Bronchial epithelial cell (primary cell): ENCODE measurements at places on chromosomes 6 and 20. TPM values are rescaled to one million over a fixed set of nuclear protein-coding genes. Genes with fewer than 3 reads are reported as not detected.

- peak; percentile 69 for DNase-seq
These were observed 81.6 kb upstream of the MLN start for GRCh38 chr6:33885132-33886057.

GRCh38 chr20:24814556-24815195 is 134.4 kb upstream of the CST7 start:
- no peak for DNase-seq

GRCh38 chr6:23732521-23732920 is 393.5 kb upstream of the NRSN1 start:
- DNase-seq = no peak

GRCh38 chr6:39102071-39102820 is 12.7 kb downstream of the SAYSD1 start:
- DNase-seq = no peak

GRCh38 chr6:142361779-142362750 is 60.3 kb downstream of the ADGRG6 start:
- peak; percentile 90 for DNase-seq

GRCh38 chr20:58583586-58583985 is 67.5 kb upstream of the STX16 start:
- DNase-seq = no peak

DNA sequence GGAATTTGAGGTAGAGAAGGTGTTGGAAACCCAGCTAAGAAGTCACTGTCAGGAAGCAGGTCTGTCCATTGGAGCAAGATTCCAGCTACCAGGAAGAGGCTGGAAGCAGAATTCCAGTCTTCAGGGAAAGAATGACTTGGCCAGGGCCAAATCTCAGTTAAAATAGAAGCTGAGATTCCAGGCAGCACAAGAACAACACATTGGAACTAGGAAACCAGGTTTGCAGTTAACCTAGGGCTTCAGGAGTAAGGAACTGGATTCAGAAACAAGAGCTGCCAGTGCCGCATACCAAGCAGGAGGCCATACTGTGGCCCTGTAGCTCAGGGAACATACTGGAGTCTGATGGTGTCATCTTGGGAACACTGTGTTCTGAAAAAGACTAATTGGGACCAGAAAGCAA is 73.7 kb upstream of the FUCA2 start:
- DNase-seq = no peak

GRCh38 chr6:100968949-100969348 is 87.8 kb upstream of the ASCC3 start:
- no peak for DNase-seq

- DNase-seq = no peak
These were observed 87.4 kb upstream of the FOXQ1 start for GRCh38 chr6:1224514-1224913.

- peak; percentile 70 for DNase-seq
These were observed 173.9 kb downstream of the EPM2A start for GRCh38 chr6:145561095-145562072.

DNA sequence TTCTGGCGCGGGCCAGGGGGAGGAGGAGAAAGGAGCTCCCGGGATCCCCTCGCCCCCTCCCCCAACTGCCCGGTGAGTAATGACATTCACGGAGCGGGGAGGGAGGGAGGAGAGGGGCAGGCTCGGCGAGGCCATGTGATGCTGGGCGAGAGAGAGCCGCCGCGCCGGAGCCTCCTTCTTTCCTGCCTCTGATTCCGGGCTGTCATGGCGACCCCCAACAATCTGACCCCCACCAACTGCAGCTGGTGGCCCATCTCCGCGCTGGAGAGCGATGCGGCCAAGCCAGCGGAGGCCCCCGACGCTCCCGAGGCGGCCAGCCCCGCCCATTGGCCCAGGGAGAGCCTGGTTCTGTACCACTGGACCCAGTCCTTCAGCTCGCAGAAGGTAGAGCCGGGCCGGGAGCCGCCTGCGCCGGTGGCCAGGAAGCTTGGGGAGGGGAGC is at the start of gene GDAP1L1:
TSS of gene GDAP1L1 (plus strand) at position 178 of the 441 bp plus-strand sequence. CDS start at position 205, 27 bp downstream.
- DNase-seq = no peak

The LZTS3 gene
- total RNA-seq = 11.3 and 20.0 TPM in 2 replicates

The SCAF8 gene
- 17.6 and 22.3 TPM in 2 replicates for total RNA-seq

The RIMS1 gene
- total RNA-seq = under 0.01 and 0.26 TPM in 2 replicates

The TINAG gene
- total RNA-seq = not detected in 2 replicates

The ARMC2 gene
- total RNA-seq = 0.26 and 0.77 TPM in 2 replicates

The OR2B6 gene
- total RNA-seq = not detected in 2 replicates

The MYT1 gene
- total RNA-seq = not detected in 2 replicates
